ENCODE measurements at places on chromosomes 2 and 18.

GRCh38 chr18:63617049-63617914 lies 26.8 kb downstream of the SERPINB4 start:
- DNase-seq, result no peak

DNA sequence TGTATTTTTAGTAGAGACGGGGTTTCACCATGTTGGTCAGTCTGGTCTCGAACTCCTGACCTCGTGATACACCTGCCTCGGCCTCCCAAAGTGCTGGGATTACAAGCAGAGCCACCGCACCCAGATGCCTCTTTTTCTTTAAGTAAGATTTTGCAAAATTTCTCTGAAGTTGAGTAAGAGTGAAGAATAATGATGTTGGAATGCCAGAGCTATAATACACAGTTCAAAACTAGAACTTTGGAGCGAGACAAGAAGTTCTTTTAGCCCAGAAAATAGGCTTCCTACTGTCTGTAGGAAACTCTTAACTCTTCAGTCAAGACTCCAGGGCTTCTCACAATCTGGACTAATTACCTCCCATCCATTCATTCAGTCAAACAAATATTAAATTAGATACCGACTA lies 51.4 kb downstream of the MARCHF4 start:
- DNase-seq, result no peak

DNA sequence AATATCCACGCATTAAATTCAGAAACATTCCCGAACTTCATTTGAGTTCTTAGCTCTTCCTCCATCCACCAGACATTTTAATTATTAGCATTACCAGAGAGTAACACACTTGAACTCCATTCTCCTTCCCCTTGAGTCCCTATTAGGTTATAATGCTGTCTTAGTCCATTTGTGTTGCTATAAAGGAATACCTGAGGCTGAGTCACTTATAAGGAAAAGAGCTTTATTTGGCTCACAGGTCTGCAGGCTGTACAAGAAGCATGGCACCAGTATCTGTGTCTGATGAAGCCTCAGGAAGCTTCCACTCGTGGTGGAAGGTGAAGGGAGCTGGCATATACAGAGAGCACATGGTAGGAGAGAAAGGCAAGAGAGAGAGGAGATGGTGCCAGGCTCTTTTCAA lies 25.4 kb downstream of the TBC1D8 start:
- no peak for DNase-seq

- DNase-seq, result no peak
Measured at GRCh38 chr2:10253596-10254372, 48.9 kb upstream of the HPCAL1 start.

DNA sequence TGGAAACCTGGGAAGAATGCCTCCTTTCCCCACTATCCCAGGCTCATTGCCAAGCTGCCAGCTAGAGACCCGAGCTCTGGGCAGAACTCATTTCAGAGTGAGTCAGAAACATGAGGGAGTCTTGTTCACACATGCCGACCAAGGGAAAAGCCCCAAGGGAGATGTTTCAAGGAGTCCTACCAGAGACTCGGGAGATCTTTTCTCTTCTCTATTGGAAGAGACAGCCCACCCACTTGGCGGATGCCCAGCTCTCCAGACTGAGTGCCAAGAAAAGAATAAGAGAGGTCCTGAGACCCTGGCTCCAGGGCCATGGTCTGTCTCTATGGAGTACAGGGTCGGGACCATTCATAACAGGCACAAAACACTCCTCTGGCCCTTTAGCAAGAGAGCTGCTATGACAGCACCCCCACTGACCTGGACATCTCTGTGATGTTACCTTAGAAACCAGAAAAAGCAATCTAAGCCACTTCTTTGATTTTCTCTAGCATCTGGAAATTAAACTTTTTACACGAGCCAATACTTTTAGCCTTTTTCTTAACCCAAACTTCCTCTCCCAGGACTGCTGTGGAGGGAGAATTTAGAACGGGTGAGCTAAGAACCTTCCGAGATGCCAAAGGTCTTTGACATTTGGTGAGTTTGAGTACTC lies 18.5 kb upstream of the IGFBP5 start:
- DNase-seq, result no peak

DNA sequence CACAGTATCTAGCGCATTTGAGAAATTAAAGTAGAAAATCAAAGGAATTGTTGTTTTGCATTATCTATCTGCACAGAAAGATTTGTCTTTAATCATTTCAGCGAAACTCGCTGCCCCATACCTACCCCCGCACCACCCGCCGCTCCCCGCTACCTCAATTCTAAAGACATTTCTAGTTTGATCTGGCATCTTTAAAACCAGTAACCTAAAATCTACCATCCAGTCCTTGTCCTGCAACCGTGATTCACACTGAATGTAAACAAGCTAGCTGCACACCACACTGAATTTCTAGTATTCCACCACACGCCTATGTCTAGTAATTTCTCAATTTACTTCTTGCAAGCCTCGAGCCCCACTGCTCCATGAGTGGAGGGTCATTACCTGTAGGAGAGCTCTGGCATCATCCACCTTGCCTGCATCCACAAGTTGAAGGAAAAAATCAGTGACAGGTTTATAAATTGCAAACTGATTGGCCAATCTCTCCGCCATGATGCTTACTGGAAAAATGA lies 60.1 kb downstream of the ABCG8 start:
- no peak for DNase-seq

GRCh38 chr18:45255197-45255890 lies 359.9 kb upstream of the SLC14A2 start:
- no peak for DNase-seq

GRCh38 chr2:140643761-140644187 lies 1487.0 kb downstream of the LRP1B start:
- no peak for DNase-seq

GRCh38 chr18:24536326-24536725 lies 75.9 kb downstream of the HRH4 start:
- DNase-seq, result no peak

GRCh38 chr2:82875858-82876257 lies 1583.2 kb downstream of the SUCLG1 start:
- DNase-seq, result no peak

DNA sequence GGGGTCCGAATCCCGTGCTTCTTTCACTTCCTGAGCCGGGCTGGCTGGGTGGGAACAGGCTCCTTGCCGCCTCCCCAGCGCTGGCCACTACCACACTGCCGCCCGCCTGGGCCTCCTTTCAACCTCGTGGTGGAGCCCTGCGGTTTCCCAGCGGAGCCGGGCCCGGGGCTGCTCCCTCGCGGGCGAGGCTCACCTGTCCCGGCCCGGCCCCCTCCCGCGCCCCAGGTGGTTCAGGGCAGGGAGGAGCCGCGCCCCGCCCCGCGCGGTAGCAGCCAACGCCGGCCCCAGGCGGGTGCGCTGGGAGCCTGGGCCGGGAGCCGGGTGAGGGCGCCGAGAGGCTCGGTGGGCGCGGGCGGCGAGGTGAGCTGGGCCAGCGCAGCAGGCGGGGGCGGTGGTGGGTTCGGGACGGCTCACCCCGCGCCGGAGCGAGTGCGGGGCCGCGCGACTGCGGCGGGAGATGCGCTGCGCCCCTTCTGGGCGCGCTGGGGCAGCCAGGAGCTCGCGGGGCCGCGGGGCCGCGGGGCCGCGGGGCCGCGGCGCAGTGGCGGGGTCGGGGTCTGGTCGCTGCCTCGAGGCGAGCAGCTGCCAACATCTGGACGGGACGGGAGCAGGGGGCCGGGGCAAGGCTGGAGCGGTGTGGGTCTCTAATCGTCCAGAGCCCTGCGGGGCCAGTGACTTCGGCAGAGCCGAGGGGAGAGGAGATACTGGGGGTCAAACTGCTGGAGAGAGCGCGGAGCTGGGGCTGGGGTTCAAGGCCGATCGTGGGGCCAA lies at the start of gene LYPD6B:
TSS of gene LYPD6B (plus strand) at position 258 of the 771 bp plus-strand sequence. CDS start 92,250 bp downstream, outside the sequence.
- no peak for DNase-seq

- no peak for DNase-seq
Measured at GRCh38 chr2:60549928-60550177, 3.6 kb downstream of the BCL11A start.

GRCh38 chr2:54859416-54859815 lies 136.0 kb downstream of the EML6 start:
- DNase-seq, result no peak

GRCh38 chr18:12085786-12086185 lies 7.9 kb upstream of the ANKRD62 start:
- no peak for DNase-seq

DNA sequence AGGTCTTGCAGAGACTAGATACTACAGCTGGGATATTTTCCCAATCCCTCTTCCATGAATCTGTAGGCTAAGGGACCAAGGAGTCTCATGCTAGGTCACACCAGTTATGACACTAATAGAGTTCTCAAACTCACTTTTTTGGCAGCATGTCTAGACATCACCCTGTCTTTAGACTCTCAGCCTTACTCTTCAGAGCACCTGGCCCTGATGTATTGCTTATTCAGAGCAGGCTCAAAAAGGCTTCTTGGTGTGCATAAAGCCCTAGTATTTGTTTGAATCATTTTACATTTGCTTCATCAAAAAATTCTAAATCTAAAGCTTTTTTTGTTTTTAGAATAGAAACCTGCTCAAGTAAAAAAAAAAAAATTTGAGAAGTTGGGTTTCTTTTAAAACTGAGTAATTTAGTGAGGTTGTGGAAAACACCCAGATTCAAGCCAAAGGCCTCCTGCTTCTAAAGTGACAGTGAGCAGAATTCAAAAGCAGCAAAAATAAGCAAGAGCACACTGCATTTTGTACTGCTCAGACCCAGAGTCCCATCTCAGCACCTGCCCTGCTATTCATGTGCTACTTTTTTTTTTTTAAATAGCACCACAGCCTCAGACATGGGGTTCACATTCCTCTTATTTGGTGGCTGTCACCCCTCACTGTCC lies 18.0 kb upstream of the DNAH6 start:
- no peak for DNase-seq

GRCh38 chr18:45137087-45137419 lies 456.4 kb downstream of the SETBP1 start:
- DNase-seq, result no peak

All from activated naive CD4-positive, alpha-beta T cell (primary cell).